ENCODE measurements at places on chromosomes 13 and 19.

DNA sequence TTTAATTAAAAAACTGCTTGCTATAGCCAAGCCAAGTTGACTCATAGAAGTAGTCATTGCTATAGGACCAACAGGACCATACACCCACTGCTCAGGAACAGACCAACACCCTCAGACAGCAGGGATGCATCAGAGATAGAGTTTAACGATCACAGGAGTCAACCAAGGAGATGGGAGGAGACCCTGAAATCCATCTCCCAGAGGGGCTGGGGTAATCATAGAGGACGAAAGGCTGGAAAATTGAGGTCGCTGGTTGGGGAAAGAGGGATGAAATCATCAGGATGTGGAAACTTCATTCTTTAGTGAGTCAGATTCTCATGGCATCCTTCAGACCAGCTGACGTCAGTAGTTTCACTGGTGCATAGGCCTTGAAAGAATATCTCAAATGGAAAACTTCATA is 160.4 kb upstream of the GPC6 start:
- DNase-seq = no peak

DNA sequence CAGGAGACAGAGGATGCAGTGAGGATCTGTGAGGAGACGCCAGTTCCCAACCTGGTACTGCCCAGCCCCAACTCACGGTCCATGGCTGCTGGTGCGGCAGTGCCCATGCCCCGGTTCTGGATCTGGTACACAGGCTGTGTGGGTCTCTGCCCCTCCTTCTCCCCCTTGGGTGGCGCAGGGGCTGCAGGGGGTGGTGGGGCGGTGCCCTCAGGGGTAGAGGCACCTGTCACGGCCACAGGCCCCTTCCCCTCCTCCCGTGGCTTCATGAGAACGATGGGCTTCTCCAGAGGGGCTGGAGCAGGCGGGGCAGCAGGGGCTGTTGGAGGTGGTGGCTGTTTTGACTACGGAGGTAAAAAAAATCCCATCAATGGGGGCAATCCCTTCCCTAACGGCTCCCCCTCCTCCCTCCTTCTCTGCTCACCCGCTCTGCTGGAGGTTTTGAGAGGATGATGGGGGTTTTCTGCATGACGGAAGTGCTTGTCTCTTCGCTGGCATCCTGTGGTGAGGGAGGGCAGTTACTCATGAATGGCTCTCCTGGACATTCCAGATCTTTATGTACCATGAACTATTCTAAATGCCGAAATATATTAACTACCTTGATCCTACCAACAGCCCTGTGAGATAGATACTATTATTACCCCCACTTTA is 7.1 kb downstream of the SMG9 start:
- no peak for DNase-seq

- DNase-seq = no peak
These were observed 113.1 kb downstream of the PAN3 start for GRCh38 chr13:28251466-28251865.

- no peak for DNase-seq
These were observed 48.6 kb downstream of the PIN1 start for GRCh38 chr19:9883764-9884163.

DNA sequence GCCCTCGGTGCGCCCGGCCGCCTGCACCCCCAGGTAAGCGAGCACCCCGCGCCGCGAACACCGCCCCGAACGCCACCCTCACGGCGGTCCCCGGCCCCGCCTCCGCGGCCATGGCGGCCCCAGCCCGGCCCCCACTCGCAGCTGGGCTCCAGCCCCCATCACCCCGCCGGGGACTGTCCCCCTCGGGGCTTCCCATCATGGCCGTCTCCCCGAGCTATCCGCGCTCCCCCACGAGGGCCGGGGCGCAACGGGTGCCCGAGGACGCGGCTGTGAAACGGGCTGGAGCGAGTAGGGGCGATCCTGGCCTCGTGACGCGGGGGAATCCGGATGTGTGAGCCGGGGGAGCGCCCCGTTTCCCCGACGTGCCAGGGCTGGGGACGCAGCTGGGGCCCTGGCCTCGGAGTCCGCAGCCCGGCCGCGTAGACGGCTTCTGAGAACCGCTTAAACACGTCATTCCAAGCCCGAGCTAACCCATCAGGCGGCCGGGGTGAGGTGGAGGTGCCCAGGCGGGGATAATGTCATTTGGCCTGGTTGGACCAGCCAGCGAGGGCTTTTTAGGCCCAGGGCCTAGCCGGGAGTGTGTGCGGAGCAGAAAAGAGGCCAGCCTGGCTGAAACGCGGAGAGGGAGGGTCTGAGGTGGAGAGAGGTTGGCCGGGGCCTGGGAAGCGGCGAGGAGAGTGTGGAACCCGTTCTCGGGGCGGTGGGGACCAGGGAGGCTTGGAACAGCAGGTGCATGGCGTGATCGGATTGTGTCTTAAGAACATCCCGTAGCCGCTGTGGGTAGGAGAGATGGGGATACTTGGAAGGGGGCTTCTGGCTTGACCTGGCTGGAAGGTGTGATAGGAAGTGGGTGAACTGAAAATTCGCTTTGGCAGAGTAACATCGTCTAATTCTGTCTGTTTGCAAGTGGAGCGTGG is 550 bp downstream of the CERS4 start:
- DNase-seq = peak; percentile 93

GRCh38 chr19:53511933-53512374 is 26.0 kb upstream of the ZNF331 start:
- peak; percentile 68 for DNase-seq

DNA sequence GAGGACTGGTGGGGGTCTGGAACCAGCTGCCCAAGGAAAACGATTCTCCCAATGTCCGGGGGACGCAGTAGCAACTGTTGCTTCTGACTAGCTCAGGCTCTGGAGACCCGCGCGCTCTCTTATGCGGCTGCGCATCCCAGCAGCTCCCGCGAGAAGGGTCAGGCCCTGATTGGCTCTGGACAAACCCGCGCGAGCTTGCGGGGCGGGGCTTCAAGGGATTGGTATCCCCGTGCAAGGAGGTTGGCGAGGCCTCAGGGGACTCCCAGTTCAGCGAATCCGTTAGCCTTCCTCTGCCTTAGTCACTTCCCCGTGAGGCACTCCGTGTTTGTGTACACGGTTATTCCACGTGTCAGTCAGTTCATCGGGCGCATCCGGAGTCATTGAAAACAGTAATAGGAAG is 20.2 kb downstream of the SIGLECL1 start:
- no peak for DNase-seq

DNA sequence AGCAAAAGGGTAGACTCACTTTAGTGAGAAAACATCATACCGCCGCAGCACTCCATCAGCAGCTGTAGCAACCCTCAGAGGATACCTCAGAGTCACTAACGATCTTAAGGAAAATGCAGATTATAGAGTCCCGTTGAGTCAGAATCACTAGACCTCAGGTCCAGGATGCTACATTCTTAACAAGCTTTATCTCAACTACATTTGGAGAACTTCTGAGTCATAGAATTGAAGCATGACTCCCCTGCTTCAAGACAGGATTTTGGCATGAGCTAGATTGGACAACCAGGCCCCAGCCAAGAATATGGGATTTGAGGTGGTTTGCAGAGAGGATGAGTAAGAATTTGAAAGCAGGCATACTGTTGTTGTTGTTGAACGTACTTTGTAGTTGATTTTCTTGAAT is 118.9 kb upstream of the UBL3 start:
- no peak for DNase-seq

DNA sequence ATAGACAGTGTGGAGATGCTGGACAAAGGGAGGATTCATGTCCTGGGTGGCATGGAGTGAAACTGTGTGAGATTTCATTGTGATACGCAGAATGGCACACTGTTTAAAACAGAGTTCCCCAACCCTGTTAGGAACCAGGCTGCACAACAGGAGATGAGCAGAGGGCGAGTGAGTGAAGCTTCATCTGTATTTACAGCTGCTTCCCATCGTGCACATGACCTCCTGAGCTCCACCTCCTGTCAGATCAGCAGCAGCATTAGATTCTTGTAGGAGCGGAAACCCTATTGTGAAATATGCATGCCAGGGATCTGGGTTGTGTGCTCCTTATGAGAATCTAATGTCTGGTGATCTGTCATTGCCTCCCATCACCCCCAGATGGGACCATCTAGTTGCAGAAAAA is 72.5 kb downstream of the RAP2A start:
- DNase-seq = no peak

DNA sequence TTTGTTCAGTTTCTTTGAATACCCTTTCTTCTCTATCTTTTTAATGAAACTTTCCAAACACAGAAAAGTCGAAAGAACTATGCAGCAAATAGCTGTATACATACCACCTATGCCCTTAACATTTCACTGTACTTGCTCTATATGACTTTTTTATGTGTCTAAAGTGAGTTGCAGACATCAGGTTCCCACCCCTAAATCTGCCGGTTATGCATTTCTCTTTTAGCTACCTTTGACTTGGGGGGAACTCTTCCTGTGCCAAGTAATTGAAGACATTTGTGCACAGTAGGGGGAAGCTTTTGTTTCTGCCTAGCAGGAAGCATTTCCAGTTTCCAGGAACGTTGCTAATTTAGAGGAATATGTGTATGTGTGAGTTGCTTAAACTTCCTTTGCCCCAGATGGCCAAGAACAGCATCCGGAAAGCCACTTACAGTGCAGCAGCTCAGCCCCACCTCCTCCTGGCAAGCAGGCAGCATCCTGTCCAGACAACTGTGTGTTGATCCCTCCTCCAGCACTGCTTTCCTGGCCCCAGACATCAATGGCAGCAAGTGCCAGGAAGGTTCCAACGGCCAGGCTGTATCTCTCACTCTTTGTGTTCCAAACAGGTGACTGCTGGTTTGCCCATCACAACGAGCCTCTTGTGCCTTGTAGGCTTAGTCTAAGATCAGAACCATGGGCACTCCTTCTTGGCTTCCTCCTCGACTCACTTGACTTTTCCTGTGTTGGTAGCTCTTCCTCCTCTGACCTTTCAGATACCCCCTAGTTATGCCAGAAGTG is 14.7 kb upstream of the GRAMD1A start:
- no peak for DNase-seq

GRCh38 chr13:112928972-112929782 is 39.8 kb upstream of the MCF2L start:
- no peak for DNase-seq

DNA sequence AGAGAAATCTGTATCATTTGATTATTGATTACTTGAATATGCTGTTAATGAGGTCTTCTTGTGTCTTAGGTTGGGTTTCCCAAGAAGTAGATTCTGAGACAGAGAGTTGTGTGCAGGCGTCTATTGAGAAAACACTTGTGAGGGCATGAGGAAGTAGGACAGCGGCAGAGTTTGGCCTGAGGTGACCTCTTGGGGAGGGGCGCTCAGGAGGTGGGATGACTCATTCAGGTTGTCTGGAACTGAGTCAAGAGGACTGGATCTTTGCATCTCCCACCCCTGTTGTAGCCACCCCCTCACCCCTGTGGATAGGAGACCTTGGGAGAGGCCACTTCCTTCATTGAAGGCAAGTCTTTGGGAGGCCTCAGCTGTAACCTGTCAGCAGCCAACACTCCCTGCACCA is 35.2 kb upstream of the WDFY2 start:
- DNase-seq = no peak

DNA sequence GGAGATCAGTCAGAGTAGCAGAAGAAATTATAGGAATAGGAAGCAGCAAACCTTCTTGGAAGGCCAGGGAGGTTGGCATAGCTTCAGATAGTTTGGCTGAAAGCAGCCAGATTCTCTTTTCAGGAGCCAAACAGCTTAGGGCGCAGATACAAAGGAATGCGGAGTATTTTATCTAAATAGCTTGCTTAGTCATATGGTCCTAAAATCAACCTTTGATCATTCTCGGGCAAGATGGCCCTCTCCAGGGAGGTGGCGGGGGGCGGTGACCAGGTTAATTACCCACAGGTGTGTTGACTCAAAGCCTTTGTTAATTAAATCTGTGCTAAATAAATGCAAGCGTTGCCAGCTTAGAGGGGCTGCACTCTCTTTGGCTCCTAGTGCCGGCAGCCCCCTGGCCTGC is 12.5 kb upstream of the NCR1 start:
- no peak for DNase-seq

Data from B cell (primary cell).